CD4-positive, alpha-beta T cell treated with Interleukin-6 at 100 ng/mL for 8 hours (primary cell): ENCODE measurements at places on chromosomes 7 and 10.

DNA sequence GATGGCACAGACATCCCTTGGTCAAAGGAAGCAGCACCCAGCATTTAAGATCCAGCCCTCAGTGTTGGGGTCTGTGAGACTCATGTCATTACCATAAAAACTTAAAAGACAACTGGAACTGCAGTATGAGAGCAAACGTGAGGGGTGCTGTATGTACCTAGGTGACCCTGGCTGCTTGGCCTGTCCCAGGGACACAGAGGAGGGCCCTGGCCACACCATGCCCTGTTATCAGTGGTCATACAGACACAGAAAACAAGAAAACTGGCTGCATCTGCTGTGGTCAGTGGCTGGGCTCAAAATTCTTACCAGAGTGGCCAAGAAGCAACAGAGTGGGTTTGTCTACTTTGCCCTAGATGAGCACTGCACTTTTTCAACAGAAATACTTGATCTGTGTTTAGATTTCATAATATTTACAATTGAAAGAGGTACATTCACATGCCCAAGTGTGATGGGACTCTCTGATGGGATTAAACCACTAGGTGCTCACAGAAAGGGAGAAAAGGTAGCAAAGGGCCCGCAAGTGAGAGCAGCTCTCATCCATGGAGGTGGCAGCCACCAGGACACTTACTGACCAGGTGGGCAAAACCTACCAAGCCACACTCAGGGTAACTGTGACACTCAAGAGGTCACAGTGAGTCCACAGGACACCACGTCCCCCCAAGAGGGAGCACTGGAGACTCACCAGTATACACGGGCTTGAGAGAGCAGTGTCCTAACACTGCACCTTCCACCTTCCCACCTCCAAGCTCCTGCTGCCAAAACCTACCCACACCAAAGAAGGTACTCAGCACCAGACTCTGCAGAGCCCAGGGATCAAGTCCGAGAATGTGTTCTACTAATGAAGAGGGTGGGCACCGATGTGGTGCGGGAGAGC lies 68.1 kb upstream of the CAMK2B start:
- no peak for DNase-seq

- no peak for DNase-seq
Measured at GRCh38 chr10:49781247-49781646, 19.1 kb upstream of the OGDHL start.

DNA sequence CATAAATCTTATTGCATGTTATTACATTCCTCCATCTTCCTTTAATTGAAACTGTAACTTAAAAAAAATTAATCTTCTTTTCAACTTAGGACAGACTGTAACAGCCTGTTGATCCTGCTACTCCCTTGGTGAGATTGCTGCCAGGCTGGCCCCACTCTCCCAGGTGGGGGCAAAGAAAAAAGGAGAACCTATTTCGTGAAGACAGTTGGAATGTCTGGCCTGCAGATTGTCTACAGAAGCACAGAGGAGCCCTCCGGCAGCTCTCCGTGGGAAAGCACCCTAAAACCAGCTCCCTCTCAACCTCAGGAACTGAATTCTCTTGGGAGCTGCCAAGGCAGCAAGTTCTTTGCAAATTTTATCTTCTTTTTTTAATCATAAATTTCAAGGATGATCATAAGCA lies 32.8 kb downstream of the GRB10 start:
- no peak for DNase-seq

DNA sequence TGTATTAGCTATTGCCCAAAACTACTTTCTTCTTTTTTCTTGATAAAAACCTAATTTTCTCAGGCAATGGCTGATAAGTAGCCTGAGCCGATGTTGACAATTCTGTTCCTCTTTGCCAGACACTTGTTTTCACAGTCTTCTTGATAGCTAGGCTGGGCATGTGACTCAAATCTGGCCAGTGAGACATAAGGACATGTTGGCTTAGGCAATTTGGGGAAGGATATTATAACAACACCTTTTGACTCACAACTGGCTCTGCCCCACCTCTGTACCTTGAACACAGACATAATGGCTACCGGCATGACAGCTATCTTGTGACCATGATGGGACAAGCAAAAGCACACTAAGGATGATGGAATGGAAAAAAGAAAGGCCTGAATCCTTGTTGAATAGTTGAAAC lies 72.9 kb upstream of the GPR22 start:
- DNase-seq = no peak

- DNase-seq = no peak
Measured at GRCh38 chr7:129465080-129465479, 30.8 kb downstream of the STRIP2 start.

DNA sequence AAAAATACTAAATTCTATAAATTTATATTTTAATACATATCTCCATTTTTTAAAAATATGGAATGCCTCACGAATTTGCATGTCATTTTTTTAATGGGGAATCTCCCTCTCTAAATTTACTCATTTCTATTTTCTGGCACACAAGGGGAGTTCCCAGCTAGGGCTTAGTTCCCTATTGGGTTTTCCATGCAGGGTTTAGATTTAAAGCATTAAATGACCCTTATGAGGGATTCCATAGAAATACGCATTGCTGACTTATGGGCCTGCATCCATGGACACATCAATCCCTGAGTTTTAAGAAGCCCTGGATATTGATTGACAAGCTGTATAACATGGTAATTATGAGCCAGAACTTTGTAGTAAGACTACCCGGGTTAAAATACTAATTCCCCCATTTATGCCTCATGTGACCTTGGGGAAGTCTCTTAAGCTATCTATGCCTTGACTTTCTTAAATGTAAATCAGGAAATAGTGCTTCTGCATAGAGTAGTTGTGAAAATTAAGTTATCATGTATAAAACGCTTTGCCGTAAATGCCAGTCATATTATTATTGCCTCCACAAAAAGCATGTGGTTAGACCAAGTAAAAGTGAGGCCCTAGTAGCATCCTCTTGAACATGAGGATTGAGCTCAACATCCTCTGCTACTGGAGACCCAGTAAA lies 78.8 kb upstream of the ANKRD1 start:
- no peak for DNase-seq

DNA sequence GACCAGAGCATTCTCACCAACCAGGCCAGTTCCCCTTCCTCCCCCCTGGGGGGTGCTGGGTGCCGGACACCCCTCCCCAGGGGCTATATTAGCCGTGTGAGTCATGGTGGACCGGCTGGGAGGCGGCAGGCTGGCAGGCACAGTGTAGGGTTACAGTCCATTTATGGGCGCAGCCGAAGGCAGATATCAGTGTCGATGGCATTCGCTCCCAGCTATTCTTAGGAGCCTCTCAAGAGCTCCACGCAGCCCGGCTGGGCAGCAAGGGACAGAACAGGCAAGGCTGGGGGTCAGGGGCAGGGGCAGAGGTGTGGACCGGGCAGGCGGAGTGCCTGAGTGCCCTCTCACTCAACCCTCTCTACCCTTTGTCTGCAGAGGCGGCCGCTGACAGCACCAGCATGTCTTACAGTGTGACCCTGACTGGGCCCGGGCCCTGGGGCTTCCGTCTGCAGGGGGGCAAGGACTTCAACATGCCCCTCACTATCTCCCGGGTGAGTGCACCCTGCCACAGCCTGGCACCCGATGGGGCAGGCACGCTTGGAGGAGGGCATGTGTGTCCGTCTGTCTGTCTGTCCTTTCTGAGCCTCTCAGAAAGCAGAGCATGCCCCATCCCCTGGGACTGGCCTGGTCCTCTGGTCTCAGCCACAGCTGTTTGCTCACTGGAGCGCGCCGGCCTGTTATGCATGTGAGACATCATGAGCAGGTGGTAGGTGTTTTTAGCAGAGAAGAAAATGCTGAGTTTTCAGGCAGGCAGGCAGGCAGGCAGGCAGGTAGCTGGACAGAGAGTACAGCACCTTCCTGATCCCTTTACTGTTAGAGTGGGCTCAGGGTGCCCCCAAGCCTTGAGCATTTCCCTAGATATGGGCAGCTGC lies at the start of gene LDB3:
Gene LDB3 (plus strand): TSS at position 215 of the 869 bp plus-strand sequence. CDS start 181 bp downstream, at position 396.
- no peak for DNase-seq

DNA sequence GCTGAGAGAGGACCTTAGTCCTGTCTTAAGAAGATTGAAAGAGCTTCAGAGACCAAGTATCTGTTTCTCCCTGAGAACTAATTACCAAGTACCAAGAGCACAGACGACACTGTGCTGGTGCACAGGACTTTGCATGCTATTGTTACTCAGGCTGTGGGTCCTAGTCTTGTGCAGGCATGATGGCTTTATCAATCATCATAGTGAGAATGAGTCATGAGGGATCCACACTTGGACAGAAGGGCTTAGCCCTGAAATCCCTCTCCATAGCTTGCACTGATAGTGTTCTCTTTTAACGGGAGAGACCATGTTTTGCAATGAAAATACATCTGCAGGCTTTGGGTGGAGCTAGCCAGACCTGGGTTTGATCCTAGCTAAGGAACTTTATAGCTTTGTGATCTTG lies 93.3 kb downstream of the SORCS3 start:
- DNase-seq = no peak

DNA sequence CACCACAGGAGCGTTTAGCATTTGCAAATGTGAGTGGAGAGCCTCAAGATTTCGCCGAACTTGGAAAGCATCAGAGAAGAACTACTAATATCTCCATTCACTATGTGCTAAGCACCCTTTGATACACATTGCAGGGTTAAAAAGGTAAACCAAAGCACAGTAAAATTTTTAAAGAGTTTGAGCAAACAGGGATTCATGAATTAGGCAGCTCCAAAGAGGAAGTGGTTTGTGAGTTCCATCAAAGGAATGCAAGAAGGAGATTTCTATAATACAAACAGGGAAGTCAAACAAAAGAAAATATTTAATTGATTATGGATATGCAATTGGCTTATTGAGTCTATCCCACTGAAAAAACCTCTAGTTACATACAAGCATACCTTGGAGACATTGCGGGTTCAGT lies 81.1 kb upstream of the TMEM72 start:
- DNase-seq = no peak

GRCh38 chr10:60703266-60704041 lies 74.8 kb upstream of the CDK1 start:
- no peak for DNase-seq

- no peak for DNase-seq
Measured at GRCh38 chr7:76300166-76300731, 2.2 kb upstream of the HSPB1 start.

GRCh38 chr7:145845345-145845744 lies 271.3 kb upstream of the CNTNAP2 start:
- no peak for DNase-seq

DNA sequence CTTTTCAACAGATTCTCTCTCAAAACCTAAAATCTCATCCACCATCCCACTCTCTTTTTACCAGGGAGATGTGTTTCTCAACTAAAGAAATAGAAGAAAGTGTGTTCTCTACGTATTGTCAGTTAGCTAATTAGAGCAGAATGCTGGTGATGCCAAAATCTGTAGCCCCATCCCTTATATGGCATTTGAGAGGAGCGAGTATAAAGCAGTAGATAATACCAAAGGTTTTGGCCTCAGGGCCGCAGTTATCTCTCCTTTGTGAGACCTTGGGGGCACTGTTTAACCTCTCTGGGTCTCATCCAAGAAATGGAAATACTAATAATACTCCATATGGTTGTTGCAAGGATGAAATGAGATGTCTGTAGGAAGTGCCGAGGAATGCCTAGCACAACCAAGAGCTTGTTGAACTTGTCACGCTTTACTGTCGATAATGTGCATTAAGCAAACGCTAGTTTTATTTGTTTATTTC lies 456 bp upstream of the DLD start:
- DNase-seq = no peak

DNA sequence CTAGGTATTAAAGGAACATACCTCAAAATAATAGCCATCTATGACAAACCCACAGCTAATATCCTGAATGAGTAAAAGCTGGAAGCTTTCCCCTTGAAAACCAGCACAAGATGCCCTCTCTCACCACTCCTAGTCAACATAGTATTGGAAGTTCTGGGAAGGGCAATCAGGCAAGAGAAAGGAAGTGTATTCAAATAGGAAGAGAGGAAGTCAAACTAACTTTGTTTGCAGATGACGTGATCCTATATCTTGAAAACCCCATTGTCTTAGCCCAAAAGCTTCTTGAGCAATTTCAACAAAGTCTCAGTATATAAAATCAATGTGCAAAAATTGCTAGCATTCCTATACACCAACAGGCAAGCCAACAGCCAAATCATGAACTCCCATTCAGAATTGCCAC lies 131.3 kb downstream of the FANK1 start:
- no peak for DNase-seq

- no peak for DNase-seq
Measured at GRCh38 chr7:40815022-40815421, 680.2 kb downstream of the SUGCT start.

DNA sequence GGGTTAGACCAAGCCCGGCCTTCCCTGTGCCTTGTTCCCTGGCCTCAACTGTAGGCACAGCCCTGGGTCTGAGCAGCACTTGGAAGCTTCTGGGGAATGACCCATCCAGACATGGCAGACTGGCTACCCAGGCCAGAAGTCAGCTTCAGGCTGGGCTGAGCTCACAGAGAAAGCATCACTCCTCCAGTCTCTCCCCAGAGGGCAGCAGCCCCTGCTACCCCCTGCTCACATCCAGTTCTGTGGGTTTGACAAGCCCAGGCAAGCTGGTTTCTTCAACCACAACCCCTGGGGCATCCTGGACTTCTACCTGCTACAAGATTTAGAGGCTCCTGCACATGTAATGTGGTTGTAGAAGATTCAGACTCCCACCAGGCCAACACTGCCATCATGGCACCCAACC lies 9.0 kb downstream of the C10orf71 start:
- no peak for DNase-seq

- no peak for DNase-seq
Measured at GRCh38 chr10:19815731-19816410, 361 bp upstream of the PLXDC2 start.

- DNase-seq = no peak
Measured at GRCh38 chr7:51482976-51483375, 166.4 kb upstream of the COBL start.

DNA sequence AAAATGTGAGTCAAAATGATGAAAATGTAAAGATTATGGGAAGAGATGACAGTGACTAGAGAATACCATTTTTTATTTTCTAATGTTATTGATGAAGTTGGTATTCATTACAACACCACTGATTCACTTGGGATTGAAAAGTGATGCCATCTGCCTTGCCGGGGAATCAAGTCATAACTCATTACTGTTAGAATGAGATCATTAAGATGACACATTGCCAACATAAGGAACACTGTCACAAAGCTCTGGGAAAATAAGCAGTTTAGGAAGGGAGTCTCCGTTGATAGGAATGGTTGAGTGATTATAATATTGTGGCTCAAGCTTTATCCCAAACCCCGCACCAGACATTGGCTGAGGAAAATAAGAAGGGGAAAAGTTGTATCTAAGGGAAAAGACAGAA lies 121.5 kb upstream of the PLPP4 start:
- no peak for DNase-seq
